Stimulated activated naive CD4-positive, alpha-beta T cell treated with Interleukin-2 at 50 U/mL for 16 hours (primary cell): ENCODE measurements at places on chromosomes 11 and 22.

GRCh38 chr11:64869571-64870175 is 8.7 kb downstream of the EHD1 start:
- no peak for DNase-seq

GRCh38 chr11:110433393-110434333 is 3.9 kb downstream of the FDX1 start:
- DNase-seq: no peak

DNA sequence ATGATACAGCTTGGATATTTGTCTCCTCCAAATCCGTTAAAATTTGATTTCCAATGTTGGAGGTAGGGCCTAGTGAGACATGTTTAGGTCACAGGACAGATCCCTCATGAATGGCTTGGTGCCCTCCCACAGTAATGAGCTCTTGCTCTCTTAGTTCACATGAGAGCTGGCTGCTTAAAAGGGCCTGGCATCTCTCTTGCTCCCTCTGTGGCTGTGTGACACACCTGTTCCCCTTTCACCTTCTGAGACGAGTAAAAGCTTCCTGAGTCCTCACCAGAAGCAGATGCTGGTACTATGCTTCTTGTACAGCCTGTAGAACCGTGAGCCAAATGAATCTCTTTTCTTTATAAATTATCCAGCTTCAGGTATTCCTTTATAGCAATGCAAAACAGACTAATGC is 3.5 kb downstream of the VPS37C start:
- DNase-seq: no peak

DNA sequence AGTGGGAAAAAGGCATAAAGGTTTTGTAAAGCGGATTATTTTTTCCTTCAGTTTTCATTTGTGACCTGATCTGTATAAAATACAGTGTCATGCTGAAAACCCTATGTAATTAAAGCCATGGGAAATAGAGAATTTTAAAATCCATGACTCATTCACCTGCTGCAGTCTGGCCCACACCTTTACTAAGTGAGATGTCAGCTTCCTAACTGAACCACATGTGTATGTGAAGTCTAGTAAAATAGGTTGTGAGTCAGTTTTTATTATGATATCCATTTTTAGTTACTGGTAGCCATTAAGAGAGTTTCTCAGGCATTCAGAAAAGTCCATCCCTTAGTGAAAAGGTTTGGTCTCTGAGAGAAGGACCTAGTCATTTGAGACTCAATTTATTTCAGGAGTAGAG is 60.9 kb downstream of the TRIM44 start:
- no peak for DNase-seq

GRCh38 chr11:134223121-134223520 is 646 bp downstream of the NCAPD3 start:
- no peak for DNase-seq

- DNase-seq: no peak
Measured at GRCh38 chr22:43854121-43854785, 8.1 kb downstream of the SULT4A1 start.

DNA sequence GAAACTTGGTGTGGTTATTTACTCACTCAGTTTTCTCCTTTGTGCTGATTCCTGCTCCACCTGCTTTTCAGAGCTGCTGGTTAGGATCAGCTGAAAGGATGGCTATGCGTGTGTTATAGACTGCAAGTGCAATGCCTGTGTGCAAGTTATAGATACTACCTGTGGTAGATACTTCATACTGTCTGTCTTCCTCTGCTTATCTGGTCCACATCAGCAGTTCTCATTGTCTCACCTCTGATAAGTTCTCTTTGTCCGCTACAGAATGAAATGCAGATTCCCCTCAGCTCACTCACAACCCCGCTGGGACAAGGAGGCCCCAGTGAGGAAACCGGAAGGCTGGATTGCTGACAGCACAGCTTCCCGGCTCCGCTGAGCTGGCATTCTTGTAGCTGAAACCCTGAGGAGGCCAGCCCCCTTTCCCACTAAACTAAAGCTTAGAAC is 37.5 kb upstream of the LYVE1 start:
- DNase-seq: no peak

GRCh38 chr22:50529416-50529896 is 356 bp downstream of the TYMP start:
- no peak for DNase-seq

DNA sequence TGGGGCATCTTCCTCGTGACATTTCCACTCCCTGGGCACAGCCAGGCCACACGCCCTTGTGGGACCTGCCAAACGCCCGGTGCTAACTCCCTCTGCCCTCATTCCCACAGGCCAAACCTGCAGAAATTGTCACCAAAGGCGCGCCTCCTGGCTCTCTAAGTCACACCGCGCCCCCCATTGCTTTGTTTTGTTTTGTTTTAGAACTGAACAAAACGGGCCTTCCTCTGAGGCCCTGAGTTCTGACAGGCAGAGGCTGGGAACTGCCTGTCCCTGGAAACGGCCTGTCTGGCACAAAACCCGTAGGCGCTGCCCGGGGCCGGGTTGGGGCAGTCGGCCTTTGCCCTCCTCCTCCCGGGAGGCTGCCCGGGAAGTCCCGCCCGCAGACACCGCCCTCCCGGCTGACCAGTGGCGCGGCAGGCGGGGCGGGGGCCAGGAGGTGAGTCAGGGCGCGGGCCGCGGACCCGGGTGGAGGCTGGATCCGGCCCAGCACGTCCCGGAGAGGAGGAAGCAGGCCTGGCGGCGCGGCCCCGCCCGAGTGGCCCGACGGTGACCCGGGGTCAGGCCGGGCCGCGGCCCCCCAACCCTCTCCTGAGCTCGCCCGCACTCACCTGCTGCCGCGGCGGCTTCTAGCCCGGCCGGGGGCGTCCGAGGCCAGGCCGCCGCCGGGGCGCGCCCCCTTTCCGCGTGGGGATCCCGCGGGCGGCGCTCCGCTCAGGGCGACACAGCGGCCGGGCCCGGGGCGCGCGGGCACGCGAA is 465 bp downstream of the SUN2 start:
- peak; percentile 56 for DNase-seq

DNA sequence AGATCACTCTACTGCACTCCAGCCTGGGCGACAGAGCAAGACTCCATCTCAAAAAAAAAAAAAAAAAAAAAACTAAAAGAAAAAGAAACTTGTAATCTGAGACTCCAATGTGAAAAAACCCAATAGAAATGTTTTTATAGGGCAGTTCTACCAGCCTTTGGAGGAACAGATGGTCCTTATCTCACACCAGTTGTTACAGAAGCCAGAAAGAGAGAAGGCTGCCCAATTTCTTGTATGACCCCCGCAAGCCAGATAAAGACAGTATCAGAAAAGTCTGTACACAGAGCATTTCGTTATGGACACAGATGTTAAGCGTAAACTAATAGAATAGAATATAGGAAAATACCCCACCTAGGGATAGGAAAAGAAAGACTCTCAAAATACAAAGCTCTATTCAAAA is 11.3 kb upstream of the TSGA10IP start:
- DNase-seq: no peak
